ENCODE measurements at places on chromosomes 5 and 9.

GRCh38 chr5:82812575-82812974, 264.6 kb downstream of the TMEM167A start:
- no peak for DNase-seq

DNA sequence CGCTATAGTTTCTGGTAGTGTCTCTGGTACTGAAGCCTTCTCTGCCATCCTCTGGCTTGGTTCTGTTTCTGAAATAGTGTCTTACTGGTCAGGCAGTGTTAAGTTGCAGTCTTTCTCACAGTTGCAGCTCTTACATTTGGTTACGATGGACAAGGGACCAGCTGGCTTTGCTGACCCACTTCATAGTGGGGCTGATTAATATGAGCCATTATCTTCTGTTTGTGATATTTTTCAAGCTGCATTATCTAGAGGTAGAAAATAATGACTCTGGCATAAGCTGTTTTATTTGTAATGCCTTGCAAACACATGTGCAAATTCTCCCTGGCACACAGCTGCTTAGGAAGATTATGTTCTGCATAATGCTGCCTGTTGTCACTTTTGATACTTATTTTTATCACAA, 199.1 kb downstream of the KDM4C start:
- no peak for DNase-seq

GRCh38 chr5:67033880-67034651, 162.5 kb downstream of the CD180 start:
- no peak for DNase-seq

DNA sequence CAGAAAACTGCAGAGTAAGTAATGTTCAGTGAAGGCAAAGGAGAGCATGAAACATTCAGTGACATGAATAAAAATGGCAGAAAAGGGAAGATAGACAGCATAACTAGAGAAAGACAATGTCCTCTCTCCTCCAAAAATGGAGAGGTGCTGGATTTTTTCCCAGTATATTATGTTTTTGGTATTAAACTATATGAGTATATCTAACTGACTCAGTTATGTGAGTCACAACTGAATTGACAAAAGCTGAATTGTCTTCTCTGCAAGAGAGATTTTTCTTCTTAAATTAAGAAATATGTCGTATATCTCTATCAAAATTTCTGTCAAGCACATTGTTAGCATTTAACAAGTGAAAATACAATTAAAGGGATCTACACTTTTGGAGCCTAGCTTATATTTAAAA, 375.1 kb downstream of the CHSY3 start:
- no peak for DNase-seq

DNA sequence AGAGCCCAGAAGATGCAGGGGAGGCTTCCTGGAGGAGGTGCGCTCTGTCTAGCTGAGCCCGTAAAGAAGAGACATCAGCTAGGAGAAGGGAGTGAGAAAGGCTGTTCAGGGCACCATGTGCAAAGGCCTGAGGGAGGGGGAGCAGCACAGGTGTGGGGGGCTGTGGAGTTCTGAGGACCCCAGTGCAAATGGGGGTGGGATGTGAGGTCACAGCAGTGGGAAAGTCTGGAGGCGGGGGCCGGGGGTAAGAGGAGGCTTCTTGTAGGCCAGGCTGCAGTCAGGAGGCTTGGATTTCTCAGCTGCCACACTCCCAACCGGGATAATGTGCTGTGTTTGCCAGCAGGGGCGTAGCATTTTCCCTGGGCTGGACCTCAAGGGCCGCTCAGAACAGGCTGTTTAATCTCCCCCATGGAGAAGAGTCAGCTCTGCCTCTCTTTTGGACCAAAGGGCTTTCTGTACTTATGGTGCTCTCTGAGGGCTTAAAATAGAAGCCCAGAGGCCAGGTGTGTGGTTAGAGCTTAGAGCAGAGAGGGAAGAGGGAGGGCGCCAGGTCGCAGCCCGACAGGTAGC, 5.7 kb downstream of the NEURL1B start:
- no peak for DNase-seq
